ENCODE measurements at places on chromosomes 13 and 19.

GRCh38 chr19:53597023-53597422, 34.8 kb upstream of the DPRX start:
- DNase-seq = no peak

GRCh38 chr13:40143559-40143958, 488.1 kb downstream of the COG6 start:
- no peak for DNase-seq

DNA sequence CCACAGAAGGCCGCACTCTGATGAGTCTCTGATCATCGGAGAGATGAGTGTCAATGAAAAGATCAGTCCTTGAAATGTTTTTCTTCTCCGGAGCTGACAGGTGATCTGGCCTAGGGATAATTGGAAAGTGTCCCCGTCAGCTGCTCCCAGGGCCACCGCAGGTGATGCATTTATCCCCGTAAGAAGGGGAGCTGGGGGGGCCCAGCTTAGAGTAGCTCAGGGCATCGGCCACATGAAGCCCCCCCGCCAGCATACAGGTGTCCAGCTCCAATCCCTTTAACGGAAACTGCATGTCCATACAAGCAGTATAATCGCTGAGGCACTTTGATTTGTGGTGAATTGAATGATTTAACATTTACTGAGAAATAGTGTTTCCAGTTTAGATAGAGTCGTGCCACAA, 27.7 kb downstream of the ATP4B start:
- no peak for DNase-seq

DNA sequence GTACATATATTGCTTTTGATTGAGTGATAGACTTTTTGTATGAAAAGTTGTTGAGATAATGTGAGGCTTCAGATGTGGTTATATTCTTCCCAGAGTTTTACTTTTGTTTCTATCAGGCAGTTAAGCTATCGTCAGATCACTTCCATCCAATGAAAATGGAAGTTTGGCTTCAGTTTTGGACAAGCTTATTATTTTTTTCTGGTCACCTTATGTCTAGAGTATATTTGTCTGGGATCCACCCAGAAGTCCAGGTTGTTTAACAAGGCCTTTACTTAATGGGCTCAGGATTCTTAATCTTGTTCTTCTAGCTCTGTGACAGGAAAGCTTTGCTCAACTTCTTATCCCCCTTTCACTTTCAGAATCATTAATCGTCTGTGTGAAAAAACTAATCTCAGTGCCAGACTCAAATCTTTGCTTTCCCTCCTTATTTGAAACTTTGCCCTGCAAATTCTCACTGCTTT, 150.9 kb downstream of the PDS5B start:
- no peak for DNase-seq
